ENCODE measurements at places on chromosomes 5 and 9.

DNA sequence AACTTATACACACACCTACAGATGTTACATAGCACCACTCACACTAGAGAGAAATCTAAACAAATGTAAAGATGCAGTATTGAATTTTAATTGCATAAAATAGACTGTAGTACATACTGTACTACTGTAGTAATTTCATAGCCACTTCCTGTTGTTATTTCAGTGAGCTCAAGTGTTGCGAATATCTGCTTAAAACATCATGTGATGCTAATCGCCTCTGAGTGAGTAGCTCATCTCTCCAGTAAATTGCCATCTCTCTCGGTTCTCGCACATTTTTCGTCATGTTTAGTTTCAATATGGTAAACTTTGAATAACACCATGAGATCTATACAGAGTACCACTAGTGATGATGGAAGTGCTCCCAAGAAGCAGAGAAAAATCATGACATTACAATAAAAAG lies 22.0 kb upstream of the ARHGEF28 start:
- no peak for DNase-seq

- DNase-seq, result no peak
These were observed 734.1 kb upstream of the WWC1 start for GRCh38 chr5:167557359-167557758.

DNA sequence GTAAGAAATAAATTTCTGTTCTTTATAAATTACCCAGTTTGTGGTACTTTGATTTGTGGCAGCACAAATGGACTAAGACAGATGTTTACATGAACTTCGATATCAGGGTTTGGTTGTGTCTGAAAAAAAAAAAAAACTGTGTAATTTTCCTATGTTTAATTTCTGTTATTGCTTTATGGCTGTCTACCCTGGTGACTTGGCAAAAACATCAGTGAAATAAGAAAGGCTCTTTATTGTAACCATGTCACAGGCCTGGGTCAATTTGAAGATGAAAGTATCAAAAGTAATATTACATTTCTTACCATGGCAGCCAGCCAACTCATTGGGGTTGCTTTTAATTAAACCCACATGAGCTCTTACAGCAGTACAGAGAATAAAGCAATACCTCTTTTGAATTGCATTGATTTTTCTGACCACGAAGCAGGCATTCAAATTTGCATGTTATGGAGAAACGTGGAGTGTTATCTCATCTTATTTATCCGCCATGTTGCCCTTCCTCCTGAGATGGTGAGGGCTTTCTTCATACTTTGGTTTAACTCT lies 20.6 kb upstream of the SV2C start:
- no peak for DNase-seq

DNA sequence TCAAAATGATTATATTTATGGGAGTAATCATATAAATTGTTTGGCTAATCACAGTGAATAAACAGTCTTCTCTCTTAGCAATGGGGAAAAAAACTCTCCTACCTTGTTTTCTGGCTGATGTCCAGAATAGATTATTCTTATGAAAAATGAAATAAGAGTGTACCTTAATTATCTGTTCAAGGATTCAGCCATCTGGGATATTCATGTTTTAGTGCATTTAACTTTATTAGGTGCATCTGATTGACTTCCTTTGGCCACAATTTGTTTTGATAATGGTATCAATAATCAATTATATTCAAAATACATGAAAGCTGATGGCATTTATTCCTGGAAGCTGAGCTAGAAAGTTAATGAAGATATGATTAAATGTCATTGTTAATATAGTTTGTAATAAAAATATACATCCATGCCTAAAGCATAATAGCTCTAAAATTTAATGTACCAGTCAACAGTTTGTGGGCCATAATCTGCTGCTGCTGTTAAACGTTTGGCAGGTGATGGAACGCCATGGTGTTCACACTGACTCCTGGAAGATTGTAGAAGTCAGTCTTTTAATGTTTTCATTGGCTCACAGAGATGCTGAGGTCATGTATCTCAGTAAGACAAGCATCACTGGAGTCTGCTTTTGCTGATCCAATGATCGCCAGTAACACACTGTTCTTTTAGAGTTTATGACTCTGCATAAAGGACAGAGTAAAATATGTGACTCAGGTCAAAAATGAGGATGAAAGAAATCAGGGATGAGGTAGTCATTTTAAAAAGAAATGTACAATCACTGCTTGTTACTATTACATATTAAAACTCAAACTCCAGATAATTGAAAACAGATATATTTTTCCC lies 105.8 kb downstream of the ISL1 start:
- DNase-seq, result no peak

- no peak for DNase-seq
These were observed 56.8 kb downstream of the TRIO start for GRCh38 chr5:14199902-14200301.

- no peak for DNase-seq
These were observed 52.7 kb upstream of the TESK1 start for GRCh38 chr9:35552376-35552775.

Measured in stimulated activated CD4-positive, alpha-beta T cell treated with anti-CD3 and anti-CD28 coated beads, Interleukin-2, amount 100 ng/mL, for 24 hours (primary cell).